ENCODE measurements at places on chromosomes 7 and 10.

DNA sequence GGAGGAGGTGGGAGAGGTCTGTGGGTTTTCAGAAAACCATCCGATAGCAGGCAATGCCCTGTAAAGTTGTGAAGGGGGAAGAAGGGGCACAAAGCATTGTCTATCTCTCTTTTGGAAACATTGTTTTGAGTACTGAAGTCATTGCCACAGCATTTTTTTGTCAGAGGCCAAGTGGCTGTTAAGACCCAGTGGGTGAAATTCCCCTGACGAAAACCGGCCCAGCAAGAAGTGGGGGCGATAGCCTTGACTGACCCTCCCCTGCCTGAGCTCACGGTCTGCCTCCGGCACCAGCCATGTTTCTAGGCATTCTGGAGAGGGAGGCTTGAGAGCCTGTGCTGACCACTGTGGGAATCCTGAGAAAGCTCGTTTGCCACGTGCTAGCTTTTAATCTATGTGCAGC is 144.7 kb downstream of the RPS24 start:
- no peak for DNase-seq

DNA sequence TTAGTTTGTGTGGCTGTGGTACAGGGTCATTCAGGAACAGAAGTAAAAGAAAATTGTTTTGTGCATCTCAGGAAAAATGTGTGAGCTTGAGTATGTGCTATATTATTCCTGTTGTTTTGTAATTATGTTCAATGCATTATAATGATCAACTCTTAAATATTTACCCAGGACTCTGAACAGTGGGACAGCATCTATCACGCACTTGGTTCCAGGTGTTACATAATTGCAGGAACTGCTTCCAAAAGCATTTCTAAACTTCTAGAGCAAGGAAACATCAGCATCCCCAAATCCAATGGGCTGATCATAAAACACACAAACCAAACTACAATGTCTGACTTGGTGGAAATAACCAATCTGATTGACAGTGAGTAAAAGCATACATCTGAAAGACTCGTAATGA is 26.6 kb downstream of the ENO4 start:
- DNase-seq, result no peak

- DNase-seq, result peak; percentile 17
Observed at GRCh38 chr7:34823650-34824258, 165.7 kb downstream of the NPSR1 start.

DNA sequence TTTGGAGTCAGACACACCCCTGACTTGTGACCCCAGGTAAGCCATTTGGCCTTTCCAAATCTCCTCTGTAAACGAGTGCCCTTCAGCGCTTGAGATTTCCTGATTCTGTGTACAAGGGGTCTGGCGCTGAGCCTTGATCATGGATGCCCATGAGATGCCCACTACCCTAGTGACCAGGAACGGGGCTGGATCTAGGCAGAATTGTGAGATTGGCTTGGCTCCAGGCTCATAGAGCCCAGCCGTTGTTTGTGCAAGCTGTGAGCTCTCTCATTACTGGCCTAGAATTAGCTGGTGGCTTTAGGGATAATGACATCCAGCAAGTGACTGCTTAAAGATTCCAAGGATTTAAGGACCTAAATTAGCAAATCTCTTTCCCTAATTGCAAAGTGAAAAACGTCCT is 84.9 kb downstream of the CAMK1D start:
- DNase-seq, result no peak

- DNase-seq, result peak; percentile 12
Observed at GRCh38 chr7:132614428-132615318, 38.4 kb upstream of the PLXNA4 start.

- DNase-seq, result no peak
Observed at GRCh38 chr10:11245510-11245909, 227.8 kb downstream of the CELF2 start.

GRCh38 chr7:22853674-22854157 is 31.1 kb upstream of the TOMM7 start:
- no peak for DNase-seq

DNA sequence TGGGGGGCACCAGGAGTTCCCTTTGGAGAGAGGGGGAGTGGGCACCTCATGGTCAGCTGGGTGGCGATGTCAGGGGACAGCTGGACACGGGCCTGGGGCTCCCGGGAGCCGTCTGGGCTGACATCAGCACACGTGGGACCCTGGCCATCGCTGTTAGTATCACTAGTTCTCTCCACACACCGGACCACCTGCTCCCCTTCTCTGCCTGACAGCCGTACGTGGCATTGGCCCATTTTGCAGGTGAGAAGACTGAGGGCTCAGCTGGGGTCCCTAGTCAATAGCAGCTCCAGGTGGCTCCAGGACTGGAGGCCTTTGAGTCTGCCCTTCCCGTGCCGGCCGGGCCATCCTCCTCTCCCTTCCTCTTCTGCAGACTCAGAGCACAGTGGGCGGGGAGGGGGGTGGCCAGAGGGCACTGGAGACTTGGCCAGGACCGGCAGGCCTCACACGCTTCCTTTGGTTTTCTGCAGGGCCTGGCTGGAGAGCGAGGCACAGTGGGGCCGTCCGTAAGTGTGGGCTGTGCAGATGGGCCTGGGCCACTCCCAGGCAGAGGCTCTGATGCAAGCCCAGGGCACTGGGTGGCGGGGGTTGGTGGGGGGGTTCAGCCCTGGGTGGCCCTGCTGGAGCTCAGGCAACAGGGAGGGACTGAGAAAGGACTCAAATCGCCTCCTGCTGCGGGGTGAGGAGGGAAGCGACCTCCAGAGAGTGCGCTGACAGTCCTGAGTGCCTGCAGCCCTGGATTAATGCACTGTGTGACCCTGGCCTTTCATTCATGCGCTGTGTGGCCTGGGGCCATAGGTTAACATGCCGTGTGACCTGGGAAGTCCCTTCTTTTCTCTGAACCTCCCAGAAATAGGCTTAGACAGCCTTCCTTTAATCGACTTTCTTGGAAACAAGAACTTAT is 78.2 kb downstream of the MYL10 start:
- no peak for DNase-seq

DNA sequence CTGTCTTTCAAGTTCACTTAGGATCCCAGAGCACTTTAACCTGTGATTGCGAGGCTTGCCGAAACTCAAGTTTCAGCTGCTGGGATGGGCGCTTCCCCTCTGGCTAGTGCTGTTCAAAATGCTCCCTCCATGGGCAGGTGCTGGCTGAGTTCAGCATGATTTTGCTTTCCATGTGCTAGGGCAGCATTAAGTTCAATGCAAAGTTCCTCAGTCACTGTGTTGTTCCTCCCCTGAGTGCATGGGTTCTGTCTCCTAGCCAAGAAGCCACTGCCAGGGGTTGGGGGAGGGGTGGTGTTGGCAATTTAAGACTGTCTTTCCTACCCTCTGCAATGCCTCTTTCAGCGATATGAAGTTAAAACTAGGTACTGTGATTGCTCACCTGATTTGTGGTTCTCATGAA is 56.5 kb upstream of the HELLS start:
- DNase-seq, result no peak

DNA sequence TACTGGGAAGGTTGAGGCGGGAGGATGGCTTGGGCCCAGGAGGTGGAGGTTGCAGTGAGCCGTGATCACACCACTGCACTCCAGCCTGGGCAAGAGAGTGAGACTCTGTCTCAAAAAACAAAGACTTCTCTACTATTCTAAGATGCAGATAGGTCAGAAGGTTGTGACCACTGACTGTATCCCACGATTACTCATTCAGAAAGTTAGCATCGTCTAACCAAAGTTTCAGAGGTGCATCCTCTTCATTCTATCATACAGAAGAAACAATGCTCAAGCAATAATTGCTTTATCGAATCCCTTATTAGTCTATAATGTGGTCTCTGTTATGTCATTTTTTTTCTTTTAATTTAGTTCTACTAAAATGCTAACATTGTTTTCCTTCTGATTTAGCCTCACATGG is 348.7 kb upstream of the LRGUK start:
- DNase-seq, result no peak

DNA sequence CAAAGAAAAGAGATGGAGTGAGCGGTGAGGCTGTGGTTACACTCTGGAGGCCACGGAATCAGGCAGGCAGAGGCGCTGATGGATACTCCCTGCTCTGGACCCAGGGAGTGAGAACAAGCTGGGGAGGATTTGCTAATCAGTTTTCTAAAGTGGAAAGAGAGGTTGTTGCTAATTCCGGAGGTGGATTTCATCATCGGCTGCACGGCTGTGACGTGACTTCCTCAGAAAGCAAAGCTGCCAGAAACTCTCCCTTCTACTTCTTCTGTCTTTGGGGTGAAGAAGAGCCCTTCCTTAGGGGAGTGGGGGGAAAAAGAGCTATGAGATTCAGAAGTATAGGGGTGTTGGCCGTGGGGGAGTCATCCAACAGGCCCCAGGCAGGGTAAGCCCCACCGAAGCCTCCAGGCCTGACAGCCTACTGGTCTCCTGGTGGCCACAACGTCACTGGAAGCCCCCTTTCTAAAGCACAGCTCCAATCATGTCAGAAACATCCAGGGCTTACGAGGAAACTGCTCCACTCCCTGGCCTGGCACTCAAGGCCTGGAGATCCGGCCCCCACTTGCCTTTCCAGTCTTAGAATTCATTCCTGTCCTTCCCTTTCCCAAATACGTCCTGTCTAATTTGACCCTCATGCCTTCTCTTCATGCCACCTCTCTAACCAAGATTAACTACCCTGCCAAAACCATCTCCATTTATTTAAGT is 114.5 kb downstream of the HIP1 start:
- DNase-seq, result no peak

DNA sequence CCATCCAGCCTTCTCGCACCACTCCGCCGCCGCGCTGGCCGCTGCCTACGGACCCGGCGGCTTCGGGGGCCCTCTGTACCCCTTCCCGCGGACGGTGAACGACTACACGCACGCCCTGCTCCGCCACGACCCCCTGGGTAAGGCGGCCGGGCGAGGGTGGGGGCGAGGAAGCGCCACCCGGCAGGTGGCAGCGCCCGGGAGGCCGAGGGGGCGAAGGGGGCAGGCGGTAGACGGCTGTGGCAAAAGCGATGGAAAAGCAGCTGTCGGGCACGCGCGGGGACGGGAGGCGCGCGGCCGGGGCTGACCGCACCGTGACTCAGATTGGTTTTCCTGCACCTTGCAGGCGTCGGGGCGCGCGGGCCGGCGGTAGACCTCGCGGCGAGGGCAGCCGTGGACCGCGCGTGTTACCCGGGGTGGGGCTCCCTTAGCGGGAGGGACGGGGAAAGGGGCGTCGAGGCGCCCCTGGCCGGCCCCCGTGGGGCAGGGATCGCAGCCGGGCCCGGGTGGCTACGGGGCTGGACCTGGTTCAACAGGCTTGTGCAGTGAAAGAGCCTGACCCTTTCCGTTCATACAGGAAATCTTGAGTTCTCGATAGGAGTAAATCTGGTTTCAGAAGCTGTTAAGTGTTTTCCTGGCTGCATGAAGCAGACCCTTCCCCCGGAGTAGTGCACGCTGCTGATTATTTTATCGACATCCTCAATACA is 608 bp downstream of the HHEX start:
- DNase-seq, result peak; percentile 44

- no peak for DNase-seq
Observed at GRCh38 chr7:74023092-74023536, 4.9 kb upstream of the ELN start.

All from large intestine (tissue), 12 donors.